ENCODE measurements at places on chromosomes 7 and 10.

DNA sequence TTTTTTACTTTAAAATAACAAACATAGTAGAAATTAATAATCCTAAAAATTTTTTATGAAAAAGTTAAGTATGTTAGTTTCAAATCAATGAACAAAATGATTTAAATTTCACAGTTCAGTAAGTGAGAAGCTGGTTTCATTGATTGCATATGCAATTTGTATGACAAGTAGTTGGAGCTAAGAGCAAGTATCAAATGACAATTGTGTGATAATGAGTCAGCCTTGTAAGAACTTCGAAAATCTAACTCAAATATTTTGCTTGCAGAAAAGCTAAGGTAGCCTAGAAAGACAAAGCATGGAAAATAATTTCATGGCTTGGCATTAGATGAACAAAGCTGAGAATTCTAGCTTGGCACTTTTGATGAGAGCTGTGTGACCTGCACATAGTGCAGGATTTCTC lies 111.5 kb downstream of the HDAC9 start:
- DNase-seq: peak; percentile 56

DNA sequence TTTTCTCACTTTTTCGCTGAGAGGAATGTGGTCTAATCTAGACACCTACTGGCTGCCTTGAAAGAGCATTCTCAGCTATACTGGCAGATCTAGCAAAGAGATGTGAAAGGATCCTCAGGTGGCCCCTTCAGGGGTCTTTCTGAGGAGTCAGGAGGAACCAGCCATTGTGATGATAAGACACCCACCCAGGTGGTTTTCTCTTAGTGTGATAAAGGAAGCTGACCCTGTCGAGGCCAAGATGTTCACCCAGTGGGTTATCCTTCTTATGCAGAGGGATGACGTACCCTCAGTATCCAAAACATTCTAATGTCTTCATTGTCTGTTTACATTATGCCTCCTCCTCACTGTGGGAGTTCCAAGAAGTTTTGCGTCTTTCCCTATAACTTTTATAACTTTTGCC lies 98.3 kb upstream of the LRGUK start:
- DNase-seq: no peak

- no peak for DNase-seq
Measured at GRCh38 chr10:34627331-34627730, 187.8 kb downstream of the PARD3 start.

DNA sequence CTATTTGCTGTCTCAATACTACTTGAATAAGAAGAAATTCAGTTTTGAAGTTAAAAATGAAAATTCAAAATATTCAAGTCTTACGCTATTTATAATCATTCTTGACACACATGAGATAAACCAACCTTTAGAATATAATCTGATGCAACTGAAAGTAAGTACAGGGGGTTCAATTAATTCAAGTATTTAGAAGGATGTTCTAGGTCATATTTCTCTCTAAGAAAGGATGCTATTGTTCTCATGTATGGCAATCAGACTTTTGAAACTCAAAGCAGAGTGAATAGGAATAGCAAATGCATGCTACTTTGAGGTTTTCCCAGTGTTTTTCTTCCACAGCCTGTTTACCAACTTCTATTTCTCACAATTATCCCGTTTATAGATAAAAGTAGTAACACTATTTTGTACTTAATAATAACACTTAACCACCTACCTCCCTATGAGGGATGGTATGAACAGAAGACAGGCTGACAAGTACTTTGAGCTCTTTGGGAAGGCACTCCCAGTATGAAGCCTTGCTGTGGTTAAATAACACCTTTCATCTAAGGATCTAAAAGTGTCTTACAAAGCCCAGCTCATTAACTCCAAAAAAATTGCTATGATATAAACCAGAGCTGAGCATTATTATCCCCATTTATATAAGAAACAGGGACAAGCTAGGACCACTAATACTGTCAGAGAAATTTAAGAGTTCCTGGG lies 18.0 kb upstream of the SPOCK2 start:
- no peak for DNase-seq

DNA sequence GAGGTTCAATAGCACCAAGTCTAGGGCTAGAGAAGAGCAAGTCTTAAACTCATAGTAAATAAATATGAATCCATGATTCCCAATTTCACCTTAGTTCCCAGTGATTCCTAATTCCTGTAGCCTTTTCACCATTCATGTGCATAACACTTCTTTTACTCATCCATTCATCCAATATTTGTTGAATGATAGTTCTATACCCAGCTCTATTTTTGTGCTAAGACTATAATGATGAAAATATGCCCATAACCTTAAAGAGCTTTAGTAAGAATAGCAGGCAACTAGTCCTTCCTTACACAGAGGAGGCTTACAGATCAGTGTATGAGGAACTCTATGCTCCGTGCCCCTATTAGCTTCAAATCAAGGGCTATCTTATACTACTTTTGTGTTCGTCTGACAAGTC lies 280.2 kb upstream of the CHRM2 start:
- no peak for DNase-seq

DNA sequence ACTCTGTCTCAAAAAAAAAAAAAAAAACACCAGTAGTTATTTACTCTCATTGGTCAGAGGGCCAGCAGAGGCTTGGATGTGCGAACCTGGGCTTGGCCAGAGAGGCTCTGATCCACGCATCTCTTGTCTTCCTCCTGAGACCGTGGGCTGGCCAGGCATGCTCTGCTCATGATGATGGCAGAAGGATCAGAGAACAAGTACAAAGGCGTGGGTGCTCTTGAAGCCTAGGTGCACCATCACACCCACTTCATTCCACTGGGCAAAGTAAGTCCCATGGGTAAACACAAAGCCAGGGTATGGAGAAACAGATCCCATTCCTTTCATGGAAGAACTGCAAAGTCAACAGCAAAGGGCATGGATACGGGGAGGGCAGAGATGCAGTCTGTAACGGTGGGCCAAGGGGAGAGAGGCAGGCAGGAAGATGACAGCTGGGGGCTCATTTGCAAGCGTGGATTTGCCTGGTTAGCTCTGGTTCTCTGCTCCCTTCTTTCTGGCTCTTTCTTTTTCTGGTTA lies 128.2 kb upstream of the SDK1 start:
- DNase-seq: no peak

- no peak for DNase-seq
Measured at GRCh38 chr7:66054063-66054462, 21.6 kb upstream of the ASL start.

- DNase-seq: no peak
Measured at GRCh38 chr7:88095-88926, 104.1 kb upstream of the FAM20C start.

DNA sequence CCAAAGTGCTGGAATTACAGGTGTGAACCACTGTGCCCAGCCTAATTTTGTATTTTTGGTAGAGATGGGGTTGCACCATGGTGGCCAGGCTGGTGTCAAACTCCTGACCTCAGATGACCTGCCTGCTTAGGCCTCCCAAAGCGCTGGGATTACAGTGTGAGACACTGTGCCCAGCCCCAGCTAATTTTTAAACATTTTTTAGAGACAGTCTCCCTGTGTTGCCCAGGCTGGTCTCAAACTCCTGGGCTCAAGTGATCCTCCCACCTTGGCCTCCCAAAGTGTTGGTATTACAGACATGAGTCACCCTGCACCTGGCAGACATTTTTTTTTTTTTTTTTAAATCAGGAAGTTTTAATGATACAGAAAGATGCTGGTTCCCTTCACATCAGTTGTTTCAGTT lies 15.5 kb downstream of the DENND10 start:
- no peak for DNase-seq

- peak; percentile 99 for DNase-seq
Measured at GRCh38 chr7:27143023-27143949, at the start of gene HOXA5. TSS of gene HOXA5 (minus strand) at chr7:27143681. CDS start at chr7:27143607, 74 bp downstream.

- peak; percentile 29 for DNase-seq
Measured at GRCh38 chr10:4195213-4195612, 410.2 kb upstream of the KLF6 start.

GRCh38 chr10:110209454-110209925 lies 2.1 kb downstream of the MXI1 start:
- peak; percentile 64 for DNase-seq

DNA sequence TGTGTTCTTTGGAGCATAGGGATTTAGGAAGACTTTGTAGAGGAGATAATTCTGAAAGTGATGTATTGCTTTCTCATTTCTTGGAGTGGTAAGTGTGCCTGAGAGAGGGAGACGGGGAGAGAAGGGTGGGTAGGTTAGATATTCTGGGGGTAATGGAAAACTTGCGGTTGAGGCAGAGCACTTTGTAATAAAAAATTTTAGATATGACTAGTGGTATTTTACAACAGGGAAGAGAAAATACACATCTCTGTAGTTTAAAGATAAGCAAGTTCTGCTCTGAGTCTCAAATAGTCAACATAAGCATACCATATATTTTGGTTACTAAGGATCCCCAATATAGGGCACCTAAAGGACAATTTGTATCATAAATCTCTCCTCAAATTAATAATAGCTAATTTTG lies 6.6 kb downstream of the VPS50 start:
- no peak for DNase-seq

DNA sequence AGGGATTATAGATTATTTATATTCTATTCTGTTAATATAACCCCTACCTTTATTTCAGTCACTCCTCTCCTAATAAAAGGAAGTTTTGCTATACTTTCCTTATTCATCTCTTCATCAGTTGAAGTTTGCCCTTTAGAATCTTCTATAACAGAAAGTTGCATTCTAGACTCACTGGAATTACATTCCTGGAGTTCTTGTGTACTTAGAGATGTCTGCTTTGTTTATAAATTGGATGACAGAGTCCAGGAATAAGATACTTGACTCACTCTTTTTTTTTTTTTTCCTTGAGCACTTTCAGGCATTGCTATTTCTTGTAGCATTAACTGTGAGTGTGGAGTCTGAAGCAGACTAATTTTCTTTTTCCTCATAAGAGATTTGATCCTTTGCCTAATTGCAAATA lies 640.8 kb downstream of the XPNPEP1 start:
- peak; percentile 61 for DNase-seq

DNA sequence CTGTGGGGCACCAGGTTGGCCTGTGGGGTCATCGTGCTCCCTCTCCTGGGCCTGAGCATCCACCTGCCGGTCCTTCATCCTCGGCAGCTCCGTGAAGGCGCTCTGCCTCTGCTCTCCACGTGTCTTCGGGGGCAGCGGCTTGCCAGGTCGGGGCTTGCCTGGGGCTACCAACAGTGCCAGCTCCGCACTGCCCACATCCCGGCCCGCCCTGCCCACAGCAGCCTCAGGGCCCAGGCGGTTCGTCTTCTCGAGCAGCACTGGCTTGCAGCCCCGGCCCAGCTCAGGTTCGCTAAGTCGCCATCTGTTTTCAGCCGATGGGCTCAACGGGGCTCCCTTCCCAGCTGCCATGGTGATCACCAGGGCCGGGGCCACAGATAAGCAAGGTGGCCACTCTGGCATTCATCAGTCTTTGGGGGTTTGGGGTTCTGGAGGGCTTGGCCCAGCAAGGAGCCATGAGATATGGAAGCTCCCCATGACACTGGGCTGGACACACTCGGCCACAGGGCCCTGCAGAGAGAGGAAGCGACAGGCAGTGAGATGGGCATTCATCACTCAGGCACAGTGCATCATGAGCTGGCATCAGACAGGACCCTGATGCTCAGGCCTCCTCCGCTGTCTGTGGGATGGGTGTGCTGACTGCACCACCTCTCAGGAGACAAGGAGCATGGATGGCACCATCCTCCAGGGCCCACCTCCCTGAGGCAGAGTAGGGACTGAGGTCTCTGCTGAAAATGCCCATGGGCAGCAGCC lies 15.5 kb downstream of the ZNF488 start:
- DNase-seq: no peak

GRCh38 chr7:144629011-144629410 lies 206.8 kb downstream of the TPK1 start:
- no peak for DNase-seq

DNA sequence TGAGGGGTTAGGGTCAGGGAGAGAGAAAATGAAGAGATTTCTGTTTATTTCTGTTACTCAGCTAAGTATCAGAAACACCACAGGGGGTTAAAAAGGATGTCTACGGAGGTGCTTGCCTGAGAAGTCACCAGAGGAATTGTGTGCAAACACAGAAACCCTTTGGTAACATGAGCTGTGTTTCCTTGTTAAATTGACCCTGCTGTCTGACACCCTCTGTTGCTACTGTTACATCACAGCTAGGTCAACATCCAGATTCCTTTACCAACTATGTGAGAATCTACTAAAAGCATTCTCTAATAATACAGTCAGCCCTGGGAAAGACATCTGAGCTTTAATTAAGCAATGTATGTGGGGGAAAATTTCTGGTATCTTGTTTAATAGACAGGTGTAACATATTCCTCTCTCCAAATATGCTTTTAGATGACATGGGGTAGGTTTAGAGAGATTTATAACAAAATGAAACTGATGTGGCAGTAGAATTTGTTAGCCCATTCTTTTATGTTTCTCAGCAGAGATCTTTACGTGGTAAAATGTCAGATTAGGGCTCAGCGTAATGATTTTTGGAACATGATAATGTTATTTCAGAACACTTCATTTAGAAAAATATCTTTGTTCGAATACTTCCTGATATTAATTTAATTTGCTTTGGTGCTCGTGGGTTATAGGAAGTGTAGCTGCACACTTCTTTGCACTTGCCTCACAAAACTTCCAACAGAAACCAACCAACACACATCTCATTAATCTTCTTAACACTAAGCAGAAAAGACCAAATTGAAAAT lies 168.0 kb upstream of the AHR start:
- peak; percentile 90 for DNase-seq

- no peak for DNase-seq
Measured at GRCh38 chr10:33986016-33986415, 651.5 kb upstream of the NRP1 start.

- no peak for DNase-seq
Measured at GRCh38 chr7:98777051-98777450, 92.8 kb downstream of the TMEM130 start.

DNA sequence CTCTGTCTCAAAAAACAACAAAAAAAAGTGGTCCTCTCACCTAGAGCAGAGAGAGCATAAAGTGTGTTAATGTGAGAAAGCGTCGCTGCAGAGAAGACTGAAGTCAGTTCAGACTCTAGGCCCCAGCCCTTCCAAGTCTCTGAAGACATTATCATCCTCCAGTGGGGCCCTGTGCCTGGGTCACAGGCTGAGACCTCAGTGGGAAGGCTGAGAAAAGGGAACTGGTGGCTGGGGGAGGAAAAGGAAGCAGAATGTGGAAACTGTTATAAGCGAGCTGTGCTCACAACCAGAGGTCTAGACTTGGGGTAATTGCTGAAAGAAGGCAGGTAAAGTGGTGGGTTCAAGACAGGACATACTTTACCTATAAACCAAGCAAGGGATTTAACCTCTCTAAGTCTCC lies 4.9 kb upstream of the RRP12 start:
- DNase-seq: no peak

Measured in astrocyte of the spinal cord (primary cell).